ENCODE measurements at places on chromosomes 1 and 21. TPM values are rescaled to one million over a fixed set of nuclear protein-coding genes. Genes with fewer than 3 reads are reported as not detected.

ST3GAL3 gene
- total RNA-seq = 24.2 TPM

FCGR2B gene
- 17.5 TPM for total RNA-seq

DNA sequence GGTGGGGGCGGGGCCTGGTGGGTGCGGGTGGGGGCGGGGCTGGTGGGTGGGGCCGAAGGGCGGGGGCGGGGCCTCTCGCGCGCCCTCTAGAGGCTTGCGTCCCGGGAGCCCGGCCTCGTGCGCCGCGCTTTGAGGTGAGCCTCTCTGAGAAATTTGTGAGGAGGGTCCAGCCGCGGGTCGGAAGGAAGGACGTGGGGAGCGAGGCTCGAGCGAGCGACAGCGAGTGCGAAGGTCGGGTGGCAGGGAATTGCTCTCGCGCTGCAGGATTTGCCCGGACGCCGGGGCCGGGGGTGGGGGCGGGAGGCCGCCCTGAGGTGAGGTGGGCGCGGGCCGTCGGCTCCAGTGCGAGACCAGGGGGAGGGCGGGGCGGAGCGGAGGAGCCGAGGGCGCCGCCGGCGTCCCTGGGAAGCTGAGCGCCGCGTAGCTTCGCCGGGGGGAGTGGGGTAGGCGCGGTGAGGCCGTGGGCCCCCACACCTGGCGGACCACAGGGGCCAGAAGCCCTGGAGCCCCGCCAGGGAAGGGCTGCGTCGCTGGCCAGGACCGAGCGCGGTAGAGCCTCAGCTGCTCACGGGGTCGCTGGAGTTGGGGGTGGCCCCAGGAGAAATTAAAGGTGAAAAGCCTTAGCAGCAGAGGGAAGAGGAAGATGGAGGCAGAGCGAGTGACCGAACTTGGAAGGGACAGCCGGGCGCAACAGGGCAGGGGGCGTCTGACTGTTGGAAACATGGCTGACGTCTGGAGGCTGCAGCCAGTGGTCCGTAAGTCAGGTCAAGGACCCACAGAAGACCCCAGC is 754 bp upstream of the LSS start:
- DNase-seq = no peak

GRCh38 chr1:156081917-156082308 is 352 bp downstream of the MEX3A start:
- no peak for DNase-seq
